Activated T-cell treated with anti-CD3 and anti-CD28 coated beads for 4 hours (primary cell): ENCODE measurements at places on chromosomes 5 and 9.

DNA sequence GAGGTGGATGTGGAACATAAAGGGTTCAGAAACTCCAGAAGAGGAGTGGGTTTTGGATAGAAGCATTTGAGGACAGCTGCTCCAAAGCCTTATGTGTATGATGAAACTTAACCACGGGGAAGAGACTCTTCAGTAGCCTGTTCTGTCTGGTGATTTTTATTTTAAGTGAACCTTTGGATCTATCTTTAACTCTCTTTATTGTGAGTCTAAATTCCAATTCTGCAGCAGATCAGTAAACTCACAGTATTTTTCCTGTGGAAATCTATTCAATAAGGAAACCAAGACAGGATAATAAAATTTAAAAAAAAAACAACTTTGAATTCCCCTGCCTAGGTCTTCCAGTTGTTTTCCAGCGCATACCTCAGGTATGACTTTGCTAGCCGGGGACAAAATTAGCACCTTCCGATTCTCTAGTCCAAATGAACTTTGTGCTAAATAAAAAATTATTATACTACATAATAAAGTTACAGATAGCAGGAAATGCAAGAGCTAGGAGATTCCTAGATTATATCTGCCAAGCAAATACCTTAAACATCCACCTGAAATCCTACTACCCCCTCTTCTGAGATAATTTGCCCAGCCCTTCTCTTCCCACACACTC lies 101.9 kb downstream of the NLN start:
- DNase-seq, result no peak

- no peak for DNase-seq
These were observed 198.6 kb downstream of the TLE1 start for GRCh38 chr9:81490605-81491331.

- DNase-seq, result no peak
These were observed 115.6 kb downstream of the TRPM6 start for GRCh38 chr9:74772121-74772520.

DNA sequence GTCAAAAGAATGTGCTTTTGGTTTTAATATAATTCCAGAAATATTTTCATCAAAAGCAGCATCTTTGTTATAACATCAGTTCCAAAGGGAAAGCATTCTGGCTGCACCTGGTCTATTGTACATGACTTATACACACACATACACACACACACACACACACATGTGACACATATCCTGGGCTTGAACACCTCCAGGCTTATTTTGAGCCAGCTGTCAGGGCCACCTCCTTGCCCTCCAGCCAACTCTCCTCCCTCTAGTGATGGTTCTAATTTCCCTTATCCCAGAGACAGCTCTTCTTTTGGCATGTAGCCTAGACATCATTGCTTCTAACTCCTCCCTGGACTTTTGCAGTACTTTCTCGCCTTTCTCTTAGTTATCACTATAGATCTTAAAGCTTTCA lies 115.0 kb downstream of the PIK3R1 start:
- no peak for DNase-seq

GRCh38 chr5:154850255-154851062 lies at the start of gene FAXDC2:
TSS of gene FAXDC2 (minus strand) at chr5:154850603. CDS start at chr5:154838178, 12,425 bp downstream.
- no peak for DNase-seq

DNA sequence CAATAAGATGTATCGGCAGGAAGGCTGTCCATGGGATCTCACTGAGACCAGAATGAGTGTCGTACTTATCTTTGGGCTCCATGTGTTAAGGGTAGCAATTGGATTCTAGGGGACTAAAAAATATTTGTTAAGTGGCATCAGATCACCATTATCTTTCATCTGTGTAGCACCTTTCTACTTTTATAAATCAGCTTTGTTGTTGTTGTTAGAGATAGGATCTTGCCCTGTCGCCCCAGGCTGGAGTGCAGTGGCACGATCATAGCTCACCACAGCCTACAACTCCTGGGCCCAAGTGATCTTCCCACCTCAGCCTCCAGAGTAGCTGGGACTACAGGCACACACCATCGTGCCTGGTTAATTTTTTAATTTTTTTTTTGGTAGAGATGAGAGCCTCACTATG lies 220.5 kb downstream of the SMARCA2 start:
- DNase-seq, result no peak

DNA sequence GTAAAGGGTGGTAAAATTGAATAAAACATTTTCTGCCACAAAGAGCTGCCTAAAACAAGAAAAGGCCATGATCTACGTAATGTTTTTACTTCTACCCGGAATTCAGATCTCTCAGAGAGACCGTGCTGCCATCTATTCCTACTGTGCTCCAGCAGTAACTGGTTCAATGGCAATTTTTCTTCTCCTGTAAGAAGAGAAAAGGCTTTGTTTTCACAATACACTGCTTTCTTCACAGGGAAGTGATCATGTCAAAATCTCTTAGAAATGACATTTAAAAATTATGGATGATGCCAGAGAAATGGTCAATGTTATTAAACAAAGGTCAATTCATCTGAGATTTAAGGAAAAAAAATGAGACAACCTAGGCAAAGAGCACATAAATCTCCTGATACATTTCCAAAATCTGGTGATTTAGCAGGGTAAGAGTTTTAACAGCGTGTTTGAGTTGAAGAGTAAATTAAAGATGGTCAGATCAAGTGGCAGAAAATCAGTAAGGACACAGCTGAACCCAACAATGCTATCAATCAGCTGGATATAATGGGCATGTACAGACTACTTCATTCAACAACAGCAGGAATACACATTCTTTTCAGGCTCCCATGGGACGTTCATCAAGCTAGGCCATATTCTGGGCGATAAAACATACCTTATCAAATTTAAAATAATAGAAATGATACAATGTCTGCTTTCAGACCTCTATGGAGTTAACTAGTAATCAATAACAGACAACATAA lies 523.1 kb downstream of the CHSY3 start:
- no peak for DNase-seq

GRCh38 chr5:21919414-21920022 lies 933.6 kb downstream of the CDH12 start:
- DNase-seq, result no peak

DNA sequence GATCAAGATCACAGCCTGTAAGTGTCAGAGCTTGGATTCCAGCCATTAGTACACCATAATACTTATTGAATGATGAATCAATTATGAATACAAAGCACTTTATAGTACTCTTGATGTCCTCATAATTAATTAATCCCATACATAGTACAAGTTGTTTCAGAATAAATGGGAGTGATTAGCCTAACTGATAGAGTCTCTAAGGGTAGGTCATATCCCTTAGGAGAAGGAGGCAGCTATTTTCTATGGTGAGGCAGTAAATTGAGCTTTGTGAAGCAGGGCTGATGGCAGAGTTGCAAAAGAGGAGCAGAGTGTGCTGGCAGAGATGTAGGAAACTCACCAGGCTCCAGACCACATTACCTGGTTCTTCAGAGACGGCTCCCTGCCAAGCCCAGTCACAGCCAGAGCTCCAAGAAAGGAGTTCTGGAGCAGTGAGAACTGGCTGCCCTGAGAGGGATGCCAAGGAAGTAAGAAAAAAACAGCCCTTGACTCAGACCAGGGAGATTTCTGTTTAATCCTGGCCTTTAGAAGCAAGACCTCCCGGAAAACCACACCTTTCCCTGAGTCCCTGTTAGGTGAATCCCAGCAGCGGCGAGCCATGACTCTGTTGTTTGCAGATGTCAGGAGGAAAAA lies 112.9 kb downstream of the SH3TC2 start:
- no peak for DNase-seq

DNA sequence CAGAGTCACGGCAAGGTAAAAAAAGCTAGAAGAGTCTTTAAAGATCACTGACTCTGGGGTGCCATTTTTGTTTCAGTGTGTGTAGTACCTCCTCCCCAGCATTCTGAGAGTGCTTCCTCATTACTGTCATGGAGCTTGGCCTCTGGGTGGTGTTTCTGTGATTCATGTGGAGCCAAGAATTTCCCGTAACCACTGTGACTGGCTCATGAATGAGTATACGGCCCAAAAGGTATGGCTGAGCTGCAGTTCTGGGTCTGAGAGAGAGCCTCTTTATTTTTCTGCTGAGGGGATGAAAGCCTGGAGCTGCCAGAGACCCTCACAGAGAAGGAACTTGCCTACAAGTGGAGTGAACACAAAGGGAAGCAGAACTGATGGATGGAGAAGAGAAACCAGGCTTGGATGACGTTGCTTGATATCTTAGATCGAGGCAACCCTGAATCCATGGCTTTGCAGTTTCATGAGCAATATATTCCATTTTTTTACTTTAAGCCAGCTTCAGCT lies 85.6 kb downstream of the PTTG1 start:
- DNase-seq, result no peak

GRCh38 chr9:73178044-73178443 lies 26.4 kb downstream of the ANXA1 start:
- no peak for DNase-seq

DNA sequence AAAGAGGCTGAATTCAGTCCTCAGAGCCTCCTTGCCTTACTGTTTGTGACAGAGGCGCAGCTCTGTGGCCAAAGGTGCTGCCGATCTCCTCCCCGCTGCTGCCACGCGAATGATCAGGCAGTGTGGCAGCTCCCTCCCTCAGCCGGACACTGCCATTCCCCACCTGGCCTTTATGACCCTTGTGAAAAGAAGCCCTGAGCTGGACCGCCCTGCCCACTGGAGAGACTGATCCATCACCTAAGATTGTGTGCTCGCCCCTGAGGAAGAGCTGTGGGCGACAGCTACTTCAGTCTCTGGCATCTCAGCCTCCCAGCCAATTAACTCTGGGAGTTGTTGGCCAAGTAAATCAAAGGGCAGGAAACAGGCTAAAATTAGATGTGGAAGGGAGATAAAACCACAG lies 90.9 kb downstream of the CARTPT start:
- no peak for DNase-seq

- no peak for DNase-seq
These were observed 60.4 kb downstream of the ERBIN start for GRCh38 chr5:65986796-65987195.

DNA sequence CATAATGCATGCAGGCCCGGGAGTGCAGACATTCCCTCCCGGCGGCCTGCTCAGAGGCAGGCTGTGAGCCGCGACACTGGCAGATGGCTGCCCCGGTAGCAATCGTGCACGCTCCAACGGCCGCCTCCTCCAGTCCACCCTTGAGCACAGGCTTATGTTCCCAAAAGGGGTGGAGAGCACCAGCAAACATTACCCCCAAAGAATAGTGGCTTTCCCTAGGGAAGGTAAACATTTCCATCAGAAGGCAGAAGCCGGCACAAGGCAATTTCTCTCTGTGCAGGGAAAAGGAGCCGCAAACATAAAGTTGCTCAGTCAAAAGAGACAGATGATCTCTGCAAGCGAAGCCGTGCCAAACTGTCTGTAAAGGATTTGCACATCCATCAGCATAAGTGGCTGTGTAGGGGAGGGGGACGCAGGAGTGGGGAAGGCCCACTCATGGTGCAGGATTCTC lies 92.5 kb downstream of the SIL1 start:
- no peak for DNase-seq

GRCh38 chr5:135480511-135480910 lies 28.4 kb upstream of the TIFAB start:
- DNase-seq, result no peak

GRCh38 chr9:126295082-126295477 lies 31.5 kb upstream of the MVB12B start:
- DNase-seq, result no peak

GRCh38 chr5:84168841-84169240 lies 215.8 kb downstream of the EDIL3 start:
- DNase-seq, result no peak

GRCh38 chr9:70135176-70135575 lies 91.5 kb downstream of the MAMDC2 start:
- DNase-seq, result no peak

- DNase-seq, result no peak
These were observed 211.0 kb downstream of the SNX18 start for GRCh38 chr5:54728588-54728915.

- peak; percentile 90 for DNase-seq
These were observed 4.7 kb upstream of the TUBB4B start for GRCh38 chr9:137236238-137236935.

DNA sequence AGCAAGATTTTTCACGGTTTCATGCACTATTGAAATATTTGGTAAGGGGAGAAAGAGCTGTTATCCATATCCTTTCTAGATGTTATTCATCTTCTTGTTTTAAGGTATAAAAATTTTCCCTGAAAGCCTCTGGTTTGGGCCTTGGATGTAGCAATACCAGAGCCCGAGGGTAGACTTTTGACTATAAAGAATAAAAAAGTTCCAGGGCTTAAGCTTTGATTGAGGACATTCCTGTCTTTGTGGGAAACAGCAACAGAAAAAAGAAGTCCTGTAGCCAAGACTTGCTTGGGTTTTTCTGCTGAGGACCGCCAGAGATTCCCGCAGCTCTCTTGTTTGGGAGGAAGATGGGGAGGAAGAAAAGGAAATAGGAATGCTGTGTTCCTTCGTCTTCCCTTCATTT lies 440.0 kb upstream of the WWC1 start:
- DNase-seq, result no peak

- no peak for DNase-seq
These were observed 6.2 kb upstream of the DNAJC18 start for GRCh38 chr5:139445325-139446170.

DNA sequence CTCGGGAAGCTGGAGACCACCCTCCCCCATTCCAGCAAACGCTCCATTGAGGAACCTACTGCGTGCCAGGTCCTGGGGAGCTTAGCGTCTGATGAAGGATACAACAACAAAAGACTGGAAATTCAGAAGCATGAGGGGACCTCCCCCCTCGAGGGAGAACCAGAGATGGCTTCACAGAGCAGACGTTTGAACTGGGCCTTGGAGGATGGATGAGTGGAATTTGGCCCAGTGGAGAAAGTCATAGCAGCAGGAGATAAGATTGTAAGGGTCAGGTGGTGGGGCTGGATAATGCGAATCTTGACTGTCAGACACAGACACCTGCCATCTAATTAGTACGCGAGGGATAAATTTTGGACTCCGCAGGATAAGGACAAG lies 1.2 kb upstream of the SLC25A51 start:
- DNase-seq, result no peak

GRCh38 chr9:129480227-129480626 lies 140.7 kb downstream of the C9orf50 start:
- DNase-seq, result no peak

- DNase-seq, result no peak
These were observed 3.4 kb upstream of the GALNT12 start for GRCh38 chr9:98804083-98804482.

DNA sequence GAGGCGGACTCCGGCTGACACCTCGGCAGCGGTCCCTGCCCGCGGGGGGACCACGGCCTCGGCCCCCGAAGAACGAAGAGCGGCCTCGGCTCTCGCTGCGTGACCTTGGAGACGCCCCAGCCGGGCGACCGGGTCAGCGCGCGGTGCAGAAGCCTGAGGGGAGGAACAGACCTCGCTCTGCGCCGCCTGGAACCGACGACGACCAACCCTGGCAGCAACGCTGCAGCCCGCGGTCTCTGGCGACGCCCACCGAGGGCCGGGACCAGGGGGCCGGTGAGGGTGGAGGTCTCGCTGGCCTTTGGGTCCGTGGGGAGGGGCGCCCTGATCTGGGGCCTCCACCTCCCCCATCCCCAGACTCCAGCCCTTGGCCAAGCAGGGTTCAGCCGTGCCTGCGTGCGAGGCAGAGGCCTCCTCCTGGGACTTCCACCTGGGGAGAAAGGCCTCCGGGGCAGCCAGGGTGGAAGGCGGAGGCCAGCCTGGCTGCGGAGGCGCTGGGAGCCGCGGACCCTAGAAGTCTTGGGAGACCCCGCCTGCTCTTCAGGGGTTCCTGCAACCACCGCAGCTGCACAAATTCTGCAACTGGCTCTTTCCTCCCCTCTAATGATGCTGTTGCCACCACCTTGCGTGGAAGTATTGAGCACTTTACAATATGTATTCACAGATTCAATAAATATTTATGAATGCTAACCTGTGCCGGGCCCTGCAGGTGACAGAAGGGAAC lies 44.3 kb upstream of the SLC12A7 start:
- DNase-seq, result no peak
